Gastrocnemius medialis (tissue), 4 donors: ENCODE measurements at places on chromosomes 4 and X. TPM values are rescaled to one million over a fixed set of nuclear protein-coding genes. Genes with fewer than 3 reads are reported as not detected.

GRCh38 chr4:104766676-104767075, 272.0 kb upstream of the CXXC4 start:
- DNase-seq, result no peak

FSTL5 gene
- total RNA-seq, result not detected

GRCh38 chr4:146407257-146407656, 114.5 kb downstream of the SLC10A7 start:
- DNase-seq, result no peak

- no peak for DNase-seq
Measured at GRCh38 chr4:166363198-166363597, 490.2 kb downstream of the TLL1 start.

GRCh38 chr4:2849267-2850152, 5.9 kb downstream of the ADD1 start:
- DNase-seq, result no peak

DNA sequence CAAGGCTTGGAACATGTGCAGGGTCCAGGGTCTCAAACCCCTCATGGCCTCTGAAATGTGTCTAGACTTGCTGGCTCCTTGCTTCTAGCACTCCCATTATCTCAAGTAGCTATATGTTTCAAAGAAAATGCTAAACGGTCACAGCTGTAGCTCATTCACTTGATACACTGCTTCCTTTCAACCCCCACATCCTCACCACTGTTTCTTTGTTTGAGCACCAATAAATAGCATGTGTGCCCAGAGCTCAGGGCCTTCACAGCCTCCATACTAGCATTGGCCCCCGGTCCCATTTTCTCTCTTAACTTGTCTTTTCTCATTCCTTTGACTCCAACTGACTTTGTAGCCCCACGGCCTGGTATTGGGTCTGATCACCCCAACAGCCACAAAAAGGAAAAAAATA, 801.8 kb downstream of the STIM2 start:
- no peak for DNase-seq

FATE1 gene
- total RNA-seq, result not detected

CLGN gene
- not detected for total RNA-seq

ADGRG4 gene
- 0.04 TPM for total RNA-seq

DNA sequence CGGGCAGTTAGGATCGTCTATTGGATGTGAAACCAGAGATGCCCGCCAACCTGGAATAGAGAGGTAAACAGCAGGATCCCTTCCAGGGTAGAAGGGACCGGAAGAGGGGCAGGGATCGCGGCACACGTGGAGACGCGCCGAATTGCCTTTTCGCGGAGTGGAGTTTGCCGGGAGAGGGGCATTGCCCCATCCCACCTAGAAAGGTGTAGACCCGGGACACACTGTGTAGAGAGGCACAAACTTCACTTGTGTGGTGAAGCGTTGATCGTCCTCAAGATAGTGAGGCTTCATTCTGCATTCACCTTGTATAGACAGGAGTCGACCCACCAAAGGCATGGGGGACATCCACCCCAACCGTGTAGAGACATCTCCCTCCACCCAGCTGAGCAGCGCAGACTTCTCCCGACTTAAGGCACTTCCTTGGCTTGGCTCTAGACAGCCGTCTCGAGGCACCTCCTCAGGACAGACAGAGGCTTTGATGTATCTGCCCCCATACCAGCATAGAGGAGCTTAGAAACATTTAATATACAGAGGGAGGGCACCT, 410 bp downstream of the GNL3L start:
- DNase-seq, result no peak

GRCh38 chr4:86118711-86119110, 241.1 kb downstream of the MAPK10 start:
- DNase-seq, result no peak

DNA sequence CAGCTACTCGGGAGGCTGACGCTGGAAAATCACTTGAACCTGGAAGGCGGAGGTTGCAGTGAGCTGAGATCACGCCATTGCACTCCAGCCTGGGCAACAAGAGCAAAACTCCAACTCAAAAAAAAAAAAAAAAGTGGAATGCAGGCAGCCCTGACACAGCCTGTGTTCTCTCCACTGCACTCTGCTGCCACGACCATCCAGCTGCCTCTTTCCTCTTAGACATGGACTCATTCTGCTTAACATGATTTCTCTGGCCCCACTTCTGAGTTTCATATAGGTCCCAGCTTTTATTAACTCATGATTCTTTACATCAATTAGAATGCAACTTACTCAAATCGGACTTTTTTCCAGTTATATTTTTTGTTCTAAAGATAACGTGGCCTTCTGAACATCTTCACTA, 29.6 kb downstream of the SLC10A6 start:
- DNase-seq, result no peak

DNA sequence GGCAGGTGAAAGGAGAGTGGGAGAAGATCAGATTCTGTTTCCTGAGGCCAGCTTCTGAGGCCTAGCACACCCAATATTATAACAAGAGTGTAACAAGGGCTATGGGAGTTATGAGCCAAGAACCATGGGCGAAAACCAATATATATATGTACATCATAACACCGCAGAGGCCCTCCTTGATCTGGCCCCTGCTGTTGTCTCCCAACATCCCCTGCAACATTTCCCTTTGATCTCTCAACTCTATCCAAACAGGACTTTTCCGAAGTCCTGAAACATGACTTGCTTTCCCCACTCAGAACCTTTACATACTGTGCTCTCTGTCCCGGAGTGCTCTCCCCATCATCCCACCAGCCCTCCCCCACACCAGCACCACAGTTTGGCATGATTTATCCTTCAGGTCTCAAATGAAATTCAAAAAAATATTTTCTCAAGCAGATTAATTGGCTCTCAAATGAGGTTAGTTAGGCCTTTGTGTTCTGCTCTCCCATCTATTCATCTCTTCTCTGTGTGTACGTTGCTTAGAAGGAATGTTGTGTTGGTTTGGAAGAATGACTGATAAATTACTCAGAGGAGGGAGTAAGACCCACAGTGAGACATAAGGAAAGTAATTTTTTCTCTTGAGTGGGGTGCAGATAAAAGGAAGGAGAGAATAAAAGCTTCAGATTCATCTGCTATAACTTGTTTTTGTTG, 58.1 kb upstream of the SMIM10 start:
- DNase-seq, result no peak

ARHGAP24 gene
- 5.7 TPM for total RNA-seq
